ENCODE measurements at places on chromosomes 3 and 15. TPM values are rescaled to one million over a fixed set of nuclear protein-coding genes. Genes with fewer than 3 reads are reported as not detected.

- DNase-seq = no peak
These were observed 16.2 kb downstream of the GALNT15 start for GRCh38 chr3:16190704-16191103.

Gene TBC1D5
- total RNA-seq = 26.8 TPM

DNA sequence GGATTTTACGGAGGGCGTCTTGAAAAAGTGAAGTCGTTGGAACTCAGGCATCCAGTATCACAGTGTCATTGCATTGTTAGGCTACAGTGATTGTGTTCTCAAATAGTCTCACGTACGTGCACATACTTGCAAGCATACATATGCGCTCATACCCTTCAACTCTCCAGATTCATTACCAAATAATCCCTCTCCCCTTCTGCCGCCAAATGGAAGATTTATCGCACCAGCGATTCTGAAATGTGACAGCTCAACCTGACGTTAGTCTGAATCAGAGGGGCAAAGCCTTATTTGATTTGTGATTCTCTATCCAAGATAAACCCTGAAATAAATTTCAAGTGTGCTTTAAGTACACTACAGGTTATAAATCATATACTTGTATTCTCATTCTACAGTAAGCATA is 119.4 kb downstream of the GADL1 start:
- DNase-seq = peak; percentile 2

Gene PTX3
- total RNA-seq = 48.3 TPM

DNA sequence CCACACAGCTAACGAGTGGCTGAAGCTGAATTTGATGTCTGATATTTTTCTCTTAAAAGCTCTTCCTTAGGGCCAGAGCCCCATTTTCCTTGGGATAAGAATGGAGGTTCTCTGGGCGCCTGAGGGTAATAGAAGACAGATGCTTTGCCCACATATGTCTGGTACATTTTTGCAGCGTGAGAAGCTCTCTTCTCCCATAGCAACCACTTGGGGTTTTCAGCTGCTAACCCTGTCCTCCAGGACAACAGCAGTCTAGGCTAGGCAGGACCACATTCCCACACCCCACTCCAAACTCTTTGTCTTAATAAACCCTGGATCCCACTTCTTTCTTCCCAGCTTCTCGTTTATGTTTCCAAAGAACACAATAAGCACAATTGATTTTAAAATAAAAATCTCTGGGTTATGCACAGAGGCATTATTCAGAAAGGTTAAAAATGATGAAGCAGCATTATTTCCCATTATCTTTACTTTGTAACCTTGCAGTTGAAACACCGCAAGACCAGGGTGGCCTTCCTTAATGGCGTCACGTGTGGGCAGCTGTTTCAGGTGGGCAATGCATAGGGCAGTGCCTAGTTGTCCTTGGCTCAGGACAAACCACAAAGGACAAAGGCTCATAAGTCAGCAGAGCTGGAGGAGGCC is 56.5 kb upstream of the NTRK3 start:
- DNase-seq = no peak

GRCh38 chr3:156038869-156039268 is 81.5 kb upstream of the KCNAB1 start:
- no peak for DNase-seq

- no peak for DNase-seq
These were observed 96.5 kb downstream of the SUCLG2 start for GRCh38 chr3:67557848-67558355.

Gene ENTPD3
- not detected for total RNA-seq

DNA sequence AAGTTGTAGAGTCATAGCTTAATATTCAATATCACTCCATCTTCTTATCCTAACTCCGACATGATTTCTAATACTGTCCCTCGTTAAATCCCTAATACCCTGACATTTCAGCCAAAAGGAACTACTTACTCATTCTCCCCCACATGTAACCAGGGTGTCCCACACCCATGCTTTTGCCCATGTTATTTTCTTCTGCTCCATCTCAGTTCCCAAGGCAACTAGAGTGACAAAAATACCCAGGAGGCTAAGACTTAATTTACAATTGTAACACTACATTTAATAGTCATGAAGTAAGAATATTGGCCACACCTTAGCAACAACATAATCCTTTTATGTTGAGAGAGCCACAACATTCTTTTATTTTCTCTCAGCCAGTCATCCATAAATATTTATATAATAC is 248.5 kb upstream of the TGFBR2 start:
- DNase-seq = no peak

Gene ITIH4
- 0.09 TPM for total RNA-seq

DNA sequence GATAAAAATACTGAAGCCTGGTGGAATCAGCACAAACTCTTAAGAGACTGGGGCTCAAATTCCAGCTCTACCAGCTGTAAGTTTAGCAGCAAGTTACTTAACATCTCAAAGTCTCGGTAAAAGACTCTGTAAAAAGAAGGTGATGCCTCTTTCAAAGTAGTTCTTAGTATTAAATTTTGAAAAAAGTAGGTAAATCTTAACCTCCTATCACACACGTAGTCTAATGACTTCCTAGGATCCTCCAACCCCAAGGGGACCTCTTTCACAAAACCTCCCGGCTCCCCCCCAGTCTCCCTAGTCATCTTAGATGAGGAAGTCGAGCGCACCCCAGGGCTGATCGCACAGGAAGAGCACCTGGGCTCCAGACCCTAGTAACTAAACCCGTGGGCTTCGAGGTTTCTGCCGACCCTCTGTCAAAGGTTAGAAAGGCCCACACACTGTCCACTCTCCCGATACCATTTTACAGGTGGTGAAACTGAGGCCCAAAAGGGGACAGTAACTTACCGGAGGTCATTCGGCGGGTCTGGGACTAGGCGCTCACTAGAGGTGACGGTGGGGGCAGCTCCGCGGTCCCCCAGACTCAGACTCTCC is 427 bp downstream of the MBD4 start:
- peak; percentile 45 for DNase-seq

DNA sequence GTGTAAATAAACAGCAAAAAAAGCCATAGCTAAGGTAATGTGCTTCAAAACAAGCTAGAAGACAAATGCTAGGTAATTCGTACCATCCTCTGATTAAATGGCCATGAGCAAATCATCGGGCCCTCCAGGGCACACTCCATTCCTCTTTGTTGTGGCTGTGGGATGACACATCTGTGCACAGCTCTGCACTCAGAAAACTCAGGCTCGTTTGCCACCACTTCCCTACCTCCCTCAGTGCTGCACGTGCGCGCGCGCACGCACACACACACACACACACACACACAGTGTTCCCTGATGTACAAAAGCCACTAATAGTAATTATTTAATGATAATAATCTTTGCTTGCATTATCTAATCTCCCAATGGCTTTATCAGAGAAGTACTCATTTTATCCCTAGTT is 336.6 kb downstream of the FEZF2 start:
- no peak for DNase-seq

GRCh38 chr3:188415196-188415595 is 261.2 kb downstream of the LPP start:
- DNase-seq = no peak

DNA sequence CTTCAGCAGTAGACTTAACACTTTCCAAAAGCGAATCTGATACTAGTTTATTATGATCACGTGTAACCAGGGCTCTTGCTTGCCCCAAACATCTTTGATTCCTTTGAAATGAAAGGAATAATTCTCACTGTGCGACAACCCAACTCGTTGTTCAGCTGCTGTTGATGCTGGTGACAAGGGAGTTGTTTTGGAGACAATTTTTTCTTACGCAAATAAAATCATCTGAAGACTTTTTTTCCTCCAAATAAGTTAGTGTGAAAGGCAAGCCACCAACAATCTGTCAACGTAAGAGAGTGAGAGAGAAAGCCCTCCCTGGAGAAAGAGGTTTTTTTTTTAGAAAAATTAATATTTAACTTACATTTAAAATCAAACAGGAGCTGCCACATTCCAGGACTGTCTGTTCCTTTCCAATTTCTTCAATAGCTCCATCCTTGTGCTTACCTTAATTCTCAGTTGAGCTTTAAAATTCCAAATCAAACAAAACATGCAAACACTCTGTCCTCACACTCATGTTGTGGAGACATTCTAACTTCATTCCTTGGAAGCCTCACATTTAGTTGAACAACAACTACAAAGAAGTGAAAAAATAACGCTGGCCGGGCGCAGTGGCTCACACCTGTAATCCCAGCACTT is 4.9 kb upstream of the P3H2 start:
- DNase-seq = no peak

DNA sequence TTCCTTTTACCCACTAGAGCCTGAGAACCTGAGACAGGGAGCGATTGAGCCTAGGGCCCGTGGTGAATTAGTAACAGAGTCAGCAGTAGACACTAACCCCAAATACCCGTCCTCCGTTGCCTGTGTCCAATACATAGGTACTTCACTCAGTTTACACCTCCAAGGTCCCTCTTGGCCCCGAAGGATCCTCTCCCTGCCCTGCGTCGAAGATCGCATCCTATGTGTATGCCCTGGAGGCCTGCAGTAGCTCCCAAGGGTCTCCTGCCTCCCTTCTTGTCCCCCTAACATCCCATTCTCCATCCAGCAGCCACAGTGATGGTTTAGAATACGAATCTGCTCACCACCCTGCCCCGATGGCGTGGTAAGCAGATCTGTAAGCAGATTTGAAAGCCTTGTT is 67.0 kb downstream of the ISG20 start:
- no peak for DNase-seq

- DNase-seq = no peak
These were observed 33.9 kb downstream of the DENND4A start for GRCh38 chr15:65758242-65758641.

DNA sequence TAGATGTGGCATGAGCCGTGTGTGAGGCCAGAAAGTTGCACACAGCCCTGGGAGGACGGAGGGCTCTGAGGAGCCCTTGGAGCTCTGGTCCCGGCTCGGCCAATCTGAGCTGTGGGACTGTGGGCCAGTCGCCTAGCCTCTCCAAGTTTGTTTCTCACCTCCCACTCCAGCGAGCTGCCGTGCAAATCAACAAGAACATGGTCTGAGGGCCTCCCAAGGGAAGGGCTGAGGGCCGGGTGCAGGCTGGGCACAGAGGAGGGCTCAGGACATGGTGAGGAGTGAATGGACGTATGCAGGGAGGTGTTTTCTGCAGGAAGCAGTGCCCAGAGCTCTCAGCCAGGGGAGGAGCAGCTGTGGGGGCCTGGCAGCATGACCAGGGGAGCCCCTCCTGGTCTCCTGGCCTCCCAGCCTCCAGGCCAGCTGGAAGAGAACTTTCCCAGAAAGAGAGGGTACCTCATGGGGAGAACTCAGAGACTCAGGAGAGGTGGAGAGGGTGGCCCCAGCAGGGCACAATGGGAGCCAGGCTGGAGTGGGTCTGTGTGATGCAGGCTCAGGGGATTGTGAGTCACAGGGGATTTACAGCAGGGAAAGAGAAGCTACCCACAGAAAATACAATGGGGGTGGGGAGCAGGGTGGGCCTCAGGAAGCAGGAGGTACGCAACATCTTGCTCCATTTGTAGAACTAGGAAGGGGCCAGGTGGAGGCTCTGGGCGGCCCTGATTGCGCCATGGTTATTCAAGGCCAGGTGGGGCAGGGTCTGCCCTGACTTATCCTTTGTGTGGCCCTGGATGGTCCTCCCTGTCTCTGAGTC is 24.8 kb downstream of the PSTPIP1 start:
- DNase-seq = peak; percentile 46

GRCh38 chr3:14853271-14853951 is 34.6 kb downstream of the FGD5 start:
- DNase-seq = no peak

- no peak for DNase-seq
These were observed 90.2 kb downstream of the GABRB3 start for GRCh38 chr15:26682598-26683164.

Gene WDR72
- total RNA-seq = 0.17 TPM

Gene YEATS2
- total RNA-seq = 21.8 TPM

- DNase-seq = no peak
These were observed 14.7 kb upstream of the CHD2 start for GRCh38 chr15:92885224-92886041.

GRCh38 chr3:8238432-8238831 is 263.2 kb upstream of the LMCD1 start:
- no peak for DNase-seq

GRCh38 chr3:115071166-115071565 is 75.9 kb downstream of the ZBTB20 start:
- no peak for DNase-seq

- DNase-seq = no peak
These were observed 41.7 kb upstream of the IGF2BP2 start for GRCh38 chr3:185866555-185866954.

Gene NR1I2
- total RNA-seq = 1.3 TPM

DNA sequence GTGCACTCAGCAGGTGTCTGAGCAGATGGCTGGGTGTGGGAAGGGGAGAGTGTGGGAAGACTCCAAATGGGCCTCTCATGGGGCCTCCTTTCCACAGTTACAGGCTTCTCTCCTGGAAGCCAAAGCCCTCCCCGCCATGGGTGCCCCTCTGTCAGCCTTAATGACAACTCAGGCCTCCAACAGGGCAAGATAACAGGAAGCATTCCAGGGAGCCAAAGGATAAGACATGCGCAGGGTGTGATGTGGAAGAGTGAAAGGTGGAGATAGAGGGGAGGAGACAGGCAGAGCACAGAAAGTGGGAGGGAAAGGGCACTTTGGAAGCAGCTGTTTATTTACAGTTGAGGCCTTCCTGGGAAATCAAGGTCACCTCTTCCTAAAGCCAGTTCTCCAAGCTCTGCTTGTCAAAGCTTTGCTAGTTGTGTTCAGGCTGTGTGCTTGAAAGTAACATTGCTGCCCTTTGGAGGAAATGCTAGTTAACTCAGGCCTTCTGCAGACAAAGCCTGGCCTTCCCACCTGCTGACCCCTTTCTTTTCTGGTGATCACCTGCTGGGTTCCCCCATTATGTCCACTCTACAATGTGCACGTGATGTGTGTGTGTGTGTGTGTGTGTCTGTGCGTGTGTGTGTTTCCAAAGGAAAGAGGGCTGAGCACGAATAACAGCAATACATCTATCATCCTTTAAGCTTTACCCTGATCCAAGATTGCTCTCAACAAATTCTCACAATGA is 35.2 kb upstream of the SMAD3 start:
- no peak for DNase-seq

Gene GOLGA8T
- total RNA-seq = 1.5 TPM

DNA sequence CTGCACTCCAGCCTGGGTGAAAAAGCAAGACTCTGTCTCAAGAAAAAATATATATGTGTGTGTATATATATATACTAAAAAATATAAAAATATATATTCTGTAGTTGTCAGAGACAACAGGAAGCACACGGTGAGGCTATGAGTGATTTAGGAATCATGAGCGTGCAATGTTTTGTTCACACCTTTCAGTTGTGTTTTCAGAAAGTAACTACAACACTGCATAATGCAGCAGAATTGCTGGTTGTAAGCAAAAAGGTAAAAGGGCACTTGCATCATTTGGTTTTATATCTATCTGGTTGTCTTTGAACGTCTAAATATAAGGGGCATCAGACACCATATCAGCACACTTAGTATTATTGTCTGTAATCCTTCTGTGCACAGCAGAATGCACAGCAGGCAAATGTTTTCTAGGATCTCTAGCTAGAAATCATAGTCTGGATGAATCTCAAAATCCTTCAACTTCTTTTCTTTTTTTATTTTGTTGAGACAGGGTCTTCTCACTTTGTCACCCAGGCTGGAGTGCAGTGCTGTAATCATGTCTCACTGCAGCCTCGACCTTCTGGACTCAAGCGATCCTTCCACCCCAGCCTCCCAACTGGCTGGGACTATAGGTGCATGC is 44.8 kb downstream of the CCR3 start:
- DNase-seq = no peak

GRCh38 chr3:186138272-186138981 is 29.5 kb upstream of the ETV5 start:
- no peak for DNase-seq
